ENCODE measurements at places on chromosomes 2 and 18.

GRCh38 chr18:11115276-11115675 lies 34.1 kb downstream of the PIEZO2 start:
- peak; percentile 83 for DNase-seq

- no peak for DNase-seq
Observed at GRCh38 chr18:68478246-68478645, 236.7 kb downstream of the TMX3 start.

GRCh38 chr2:12240206-12240605 lies 476.5 kb upstream of the TRIB2 start:
- DNase-seq = no peak

GRCh38 chr2:133789743-133790142 lies 221.5 kb upstream of the NCKAP5 start:
- no peak for DNase-seq

DNA sequence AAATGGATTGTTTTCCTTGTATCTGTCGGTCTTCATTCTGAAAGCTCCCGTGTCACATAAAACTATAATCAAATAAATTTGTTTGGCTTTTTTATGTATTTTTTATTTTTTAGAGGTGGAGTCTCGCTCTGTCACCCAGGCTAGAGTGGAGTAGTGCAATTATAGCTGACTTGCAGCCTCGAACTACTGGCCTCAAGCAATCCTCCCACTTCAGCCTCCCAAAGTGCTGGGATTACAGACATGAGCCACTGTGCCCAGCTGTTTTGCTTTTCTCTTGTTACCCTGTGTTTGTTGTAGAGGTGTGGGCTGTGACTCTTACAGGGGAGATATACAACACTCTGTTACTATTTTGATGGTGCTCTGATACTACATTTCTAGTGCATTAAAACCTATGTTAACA lies 2.2 kb downstream of the GALM start:
- no peak for DNase-seq
